ENCODE measurements at places on chromosomes 1 and 21.

GRCh38 chr1:46717654-46718053 lies 1.3 kb downstream of the EFCAB14 start:
- no peak for DNase-seq

DNA sequence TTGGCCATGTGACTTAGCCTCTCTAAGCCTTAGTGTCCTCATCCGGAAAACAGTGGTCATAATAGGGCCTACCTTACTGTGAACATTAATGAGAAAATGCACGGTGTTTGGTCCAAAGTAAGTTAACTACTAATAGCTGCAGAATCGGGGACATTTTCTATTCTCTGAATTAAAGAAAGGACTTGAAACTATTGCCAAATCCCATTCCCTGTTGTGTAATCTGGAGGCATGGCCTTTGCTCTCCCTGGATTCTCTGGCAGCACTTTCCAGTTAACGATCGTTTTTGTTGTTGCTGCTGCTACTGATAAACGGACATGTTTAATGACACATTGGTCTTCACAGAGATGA lies 30.5 kb downstream of the FMO4 start:
- no peak for DNase-seq

GRCh38 chr1:7783178-7783711 lies 846 bp upstream of the PER3 start:
- DNase-seq, result no peak

GRCh38 chr1:155698382-155699038 lies 9.6 kb downstream of the DAP3 start:
- DNase-seq, result no peak

GRCh38 chr1:173190101-173190936 lies 16.8 kb downstream of the TNFSF4 start:
- DNase-seq, result no peak

DNA sequence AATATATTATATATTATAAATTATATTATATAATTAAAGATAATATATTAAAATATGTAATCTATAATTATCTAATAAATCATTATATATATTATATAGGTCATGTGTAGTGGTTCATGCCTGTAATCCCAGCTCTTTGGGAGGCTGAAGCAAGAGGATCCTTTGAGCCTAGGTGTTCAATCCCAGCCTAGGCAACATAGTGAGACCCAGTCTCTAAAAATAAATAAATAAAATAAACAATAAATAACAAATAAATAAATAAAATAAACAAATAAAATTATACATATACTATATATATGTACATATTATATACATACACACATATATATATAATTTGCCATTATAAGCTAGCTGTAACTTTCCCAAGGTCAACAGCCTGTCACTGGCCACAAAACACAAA lies 277.7 kb downstream of the SETD4 start:
- no peak for DNase-seq

DNA sequence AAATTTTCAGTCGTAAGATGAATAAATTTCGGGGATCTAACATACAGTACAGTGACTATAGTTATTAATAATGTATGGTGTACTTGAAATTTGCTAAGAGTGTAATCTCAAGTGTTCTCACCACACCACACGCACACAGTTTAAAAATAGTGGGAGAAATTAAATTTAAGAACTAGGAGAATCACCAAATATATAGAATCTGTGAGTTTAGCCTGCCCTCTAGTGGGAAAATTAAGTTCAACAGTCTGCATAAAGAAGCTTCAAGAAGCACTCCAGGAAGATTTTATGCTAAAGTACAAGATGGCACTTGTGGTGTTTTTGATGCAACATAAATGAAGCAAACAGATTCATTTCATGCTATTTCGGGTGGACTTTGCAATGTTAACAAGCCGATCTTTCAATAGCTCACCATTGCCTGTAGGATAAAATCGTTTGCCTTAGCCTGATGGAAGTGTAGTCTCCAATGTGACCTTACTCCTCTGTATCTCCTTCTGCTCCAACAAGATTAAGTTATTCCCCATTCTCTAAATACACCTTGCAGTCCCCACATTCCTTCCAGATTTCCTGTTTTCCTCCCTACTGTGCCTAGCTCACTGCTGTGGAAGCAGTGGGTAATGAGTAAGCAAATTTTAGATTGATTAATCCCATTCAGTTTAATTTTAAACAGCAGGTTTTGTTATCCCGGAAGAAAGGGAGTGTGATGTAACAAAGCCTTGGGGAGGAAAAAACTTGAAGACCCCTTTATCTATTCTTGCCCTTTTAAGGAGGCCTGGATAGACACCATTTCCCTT lies 8.7 kb upstream of the PIK3C2B start:
- peak; percentile 73 for DNase-seq

- DNase-seq, result peak; percentile 31
These were observed 7.5 kb downstream of the MX2 start for GRCh38 chr21:41369105-41369919.

GRCh38 chr1:8197493-8198282 lies 120.2 kb upstream of the SLC45A1 start:
- DNase-seq, result no peak

GRCh38 chr1:18941221-18942141 lies 15.0 kb downstream of the IFFO2 start:
- no peak for DNase-seq

DNA sequence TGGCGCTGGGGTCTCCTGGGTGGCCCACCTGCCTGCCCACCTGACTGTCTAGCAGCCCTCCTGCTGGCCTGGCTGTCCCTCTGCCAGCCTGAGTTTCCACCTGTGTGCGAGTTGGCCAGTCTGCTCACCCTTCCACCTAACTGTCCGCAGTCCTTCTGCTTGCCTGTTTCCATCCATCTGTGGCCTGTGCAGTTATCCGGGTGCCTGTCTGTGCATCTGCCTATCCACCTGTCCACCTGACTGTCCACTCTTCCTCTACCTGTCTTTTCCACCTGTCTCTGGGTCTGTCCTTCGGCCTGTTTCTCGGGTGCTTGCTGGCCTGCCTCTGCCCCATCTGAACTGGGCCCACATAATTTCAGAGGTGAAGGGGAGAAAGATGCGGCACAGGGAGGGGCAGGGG lies 1.9 kb downstream of the KCNQ4 start:
- no peak for DNase-seq

GRCh38 chr1:158793604-158794003 lies 12.6 kb upstream of the OR6N2 start:
- DNase-seq, result peak; percentile 15

DNA sequence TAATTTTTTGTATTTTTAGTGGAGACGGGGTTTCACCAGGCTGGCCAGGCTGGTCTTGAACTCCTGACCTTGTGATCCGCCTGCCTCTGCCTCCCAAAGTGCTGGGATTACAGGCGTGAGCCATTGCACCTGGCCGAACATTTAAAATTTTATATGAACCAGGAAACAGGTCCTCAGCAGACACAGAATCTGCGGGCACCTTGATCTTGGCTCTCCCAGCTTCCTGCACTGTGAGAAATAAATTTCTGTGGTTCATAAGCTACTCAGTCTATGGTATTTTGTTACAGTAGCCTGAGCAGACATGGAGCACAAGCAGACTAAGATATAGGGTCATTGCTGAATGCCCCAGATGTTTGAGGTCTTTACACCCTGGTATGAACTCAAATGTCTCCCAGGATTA lies 23.6 kb upstream of the CTH start:
- no peak for DNase-seq

DNA sequence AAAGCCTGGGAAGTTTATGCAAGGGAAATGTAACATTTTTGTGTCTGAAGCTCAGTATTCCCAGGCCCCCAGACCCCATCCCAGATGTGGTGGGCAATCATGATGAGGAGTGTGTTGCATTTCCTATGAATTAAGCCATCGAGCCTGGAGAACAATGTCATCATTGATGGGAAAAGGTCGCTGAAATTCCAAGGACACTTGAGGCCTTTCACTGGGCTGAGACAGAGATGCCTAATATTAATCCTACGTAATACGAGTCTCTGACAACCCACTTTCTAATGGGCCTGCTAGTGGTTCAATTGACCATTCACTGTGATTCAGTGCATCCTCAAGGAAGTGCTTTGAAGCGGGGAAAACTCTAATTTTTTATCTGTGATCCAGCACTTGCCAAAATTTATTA lies 291.6 kb downstream of the PLPP3 start:
- DNase-seq, result no peak

DNA sequence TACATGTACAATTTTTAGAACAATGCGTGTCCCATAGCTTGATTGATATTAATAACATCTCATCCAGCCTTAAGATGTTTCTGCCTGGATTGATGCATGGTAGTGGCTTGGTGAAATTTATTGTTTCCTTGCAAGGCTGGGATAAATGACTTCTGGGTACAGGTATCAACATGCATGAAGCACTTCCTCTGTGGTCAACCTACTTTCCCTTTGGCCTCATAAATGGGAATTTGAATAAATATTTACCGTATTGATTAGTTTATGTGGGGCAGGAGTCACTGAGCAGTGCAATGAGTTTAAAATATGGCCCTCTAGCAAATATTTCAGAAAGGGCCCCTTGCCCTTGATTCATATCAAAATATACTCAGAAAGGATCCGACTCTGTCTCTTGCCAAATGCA lies 83.9 kb upstream of the KCNE2 start:
- no peak for DNase-seq

GRCh38 chr1:8599646-8600212 lies 217.7 kb downstream of the RERE start:
- no peak for DNase-seq

- DNase-seq, result no peak
These were observed 74.2 kb upstream of the CXADR start for GRCh38 chr21:17438635-17439034.

- no peak for DNase-seq
These were observed 36.4 kb upstream of the RBBP5 start for GRCh38 chr1:205158048-205158616.

DNA sequence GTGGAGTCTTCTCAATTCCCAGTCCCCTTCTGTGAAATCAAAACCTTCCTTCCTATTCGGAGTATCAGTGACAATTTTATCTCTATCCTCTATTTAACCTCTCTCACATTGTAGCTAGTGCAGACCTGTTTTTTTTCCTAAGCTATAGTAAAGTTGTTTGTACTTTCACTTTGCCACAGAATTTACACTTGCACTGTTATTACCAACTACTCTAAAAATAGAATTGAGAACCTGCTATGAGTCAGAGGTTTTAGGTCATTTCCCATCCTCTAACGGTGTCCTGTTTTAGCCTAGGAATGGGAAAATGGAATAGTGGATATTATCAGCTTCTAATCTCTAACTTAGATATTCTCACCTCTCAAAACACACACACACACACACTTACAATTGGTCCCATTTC lies 862.7 kb downstream of the NCAM2 start:
- no peak for DNase-seq
